ENCODE measurements at places on chromosomes 3 and 15. TPM values are rescaled to one million over a fixed set of nuclear protein-coding genes. Genes with fewer than 3 reads are reported as not detected.
A peak's percentile ranks its signal among the peaks of the same experiment; 100 is the strongest.

Gene SCAANT1
- total RNA-seq: not detected

Gene FGF12
- 2.1 TPM for total RNA-seq

DNA sequence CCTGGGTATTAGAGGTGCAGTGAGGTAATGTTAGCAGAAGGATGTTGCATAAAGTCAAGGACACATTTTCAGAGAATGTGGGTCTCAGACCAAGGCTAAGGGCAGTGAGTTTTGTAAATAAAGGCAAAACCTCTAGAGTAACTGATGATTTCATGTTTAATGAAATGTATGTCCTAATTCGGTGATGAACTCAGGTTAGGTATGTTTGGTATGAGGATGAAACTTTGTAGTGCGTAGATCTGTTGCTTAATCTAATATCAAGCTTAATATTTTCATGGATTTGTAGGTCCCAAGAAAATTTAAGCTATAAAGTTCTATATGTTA, 3.6 kb downstream of the USP50 start:
- DNase-seq: no peak

DNA sequence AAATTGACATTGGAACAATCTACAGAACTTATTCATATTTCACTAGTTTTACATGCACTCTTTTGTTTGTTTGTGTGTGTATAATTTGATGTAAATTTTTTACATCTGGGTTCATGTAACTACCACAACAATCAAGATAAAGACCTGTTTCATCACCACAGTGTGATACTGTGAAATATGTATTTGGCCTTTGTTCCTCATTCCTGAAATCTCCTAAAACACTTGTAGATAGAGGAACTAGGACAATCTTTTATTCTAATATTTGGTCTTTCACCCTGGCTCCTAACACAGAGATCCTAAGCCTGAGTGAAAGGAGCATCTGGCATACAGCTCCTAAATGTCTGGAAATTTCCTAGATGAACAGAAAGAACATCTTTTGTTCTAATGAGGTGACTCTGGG, 155.0 kb upstream of the GPR149 start:
- DNase-seq: no peak

DNA sequence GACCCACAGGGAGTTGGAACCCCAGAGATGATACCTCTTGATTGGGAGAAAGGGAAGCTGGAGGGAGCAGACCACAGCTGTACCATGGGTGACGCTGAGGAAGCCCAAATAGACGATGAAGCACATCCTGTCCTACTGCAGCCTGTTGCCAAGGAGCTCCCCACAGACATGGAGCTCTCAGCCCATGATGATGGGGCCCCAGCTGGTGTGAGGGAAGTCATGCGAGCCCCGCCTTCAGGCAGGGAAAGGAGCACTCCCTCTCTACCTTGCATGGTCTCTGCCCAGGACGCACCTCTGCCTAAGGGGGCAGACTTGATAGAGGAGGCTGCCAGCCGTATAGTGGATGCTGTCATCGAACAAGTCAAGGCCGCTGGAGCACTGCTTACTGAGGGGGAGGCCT, 201.1 kb downstream of the AKAP13 start:
- DNase-seq: no peak

DNA sequence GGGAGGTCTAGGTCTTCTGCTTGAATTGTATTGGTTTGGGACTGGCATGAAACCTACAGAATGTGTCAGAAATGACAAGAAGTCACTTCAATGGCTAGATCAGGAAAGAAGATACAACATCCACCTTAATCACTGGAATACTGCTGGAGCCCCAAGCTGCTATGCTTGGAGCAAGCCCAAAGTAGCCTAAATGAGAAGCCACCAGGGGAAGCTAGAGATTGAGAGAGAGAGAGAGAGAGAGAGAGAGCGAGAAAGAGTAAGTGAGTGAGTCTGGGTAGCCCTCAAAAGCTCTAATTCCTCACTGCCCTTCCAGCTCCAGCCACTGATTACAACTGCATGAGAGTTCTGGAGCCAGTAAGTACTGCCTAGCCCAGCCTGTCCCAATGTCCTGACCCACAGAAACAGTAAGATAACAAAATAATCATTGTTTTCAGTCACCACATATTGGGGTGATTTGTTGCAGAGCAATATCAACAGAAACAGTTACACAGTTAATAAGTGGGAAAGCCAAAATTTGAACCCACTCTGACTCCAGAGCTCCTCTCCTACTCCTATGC, 529.2 kb upstream of the GOLIM4 start:
- DNase-seq: no peak

Gene TKT
- 273 TPM for total RNA-seq

Gene C3orf49
- not detected for total RNA-seq

DNA sequence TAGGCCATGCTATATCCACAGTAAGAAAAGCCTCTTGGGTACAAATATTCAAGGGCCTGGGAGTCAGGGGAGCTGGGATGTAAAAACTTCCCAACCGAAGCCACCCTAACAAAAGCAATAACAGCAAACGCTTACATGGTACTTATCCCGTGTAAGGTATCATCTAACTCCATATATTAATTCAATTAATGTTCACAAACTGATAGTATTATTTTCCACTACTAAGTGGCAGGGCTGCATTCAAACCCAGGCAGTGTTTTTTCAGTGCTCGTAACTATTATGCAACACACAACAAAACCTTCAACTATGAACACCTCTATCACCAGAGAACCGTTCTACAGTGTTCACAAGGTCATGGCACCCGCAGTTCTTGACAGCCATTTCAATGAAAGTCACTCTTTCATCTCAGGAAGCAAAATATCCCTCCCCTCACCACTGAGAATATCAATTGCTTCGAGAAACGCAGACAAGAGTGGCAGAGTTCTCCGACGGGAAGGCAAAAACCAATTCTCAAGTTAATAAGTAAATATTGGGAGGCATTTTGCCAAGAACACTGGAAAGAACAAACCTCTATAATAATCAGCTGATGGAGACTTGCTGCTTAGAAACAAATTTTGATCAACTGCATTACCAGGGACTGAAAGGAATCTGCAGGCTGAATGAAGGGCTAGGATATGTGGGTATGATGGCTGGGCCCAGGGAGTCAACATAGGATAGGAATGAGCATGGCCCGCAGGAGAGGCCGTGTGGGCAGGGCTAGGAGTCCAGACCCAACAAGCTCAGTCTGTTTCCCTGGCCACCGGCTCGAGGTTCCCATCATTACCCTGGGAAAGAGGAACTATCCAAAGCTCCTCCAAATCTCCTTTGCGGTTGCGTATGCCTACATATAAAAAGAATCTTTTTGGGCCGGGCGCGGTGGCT, 72.3 kb downstream of the XXYLT1 start:
- DNase-seq: no peak

Gene ARHGEF26
- 20.2 TPM for total RNA-seq

DNA sequence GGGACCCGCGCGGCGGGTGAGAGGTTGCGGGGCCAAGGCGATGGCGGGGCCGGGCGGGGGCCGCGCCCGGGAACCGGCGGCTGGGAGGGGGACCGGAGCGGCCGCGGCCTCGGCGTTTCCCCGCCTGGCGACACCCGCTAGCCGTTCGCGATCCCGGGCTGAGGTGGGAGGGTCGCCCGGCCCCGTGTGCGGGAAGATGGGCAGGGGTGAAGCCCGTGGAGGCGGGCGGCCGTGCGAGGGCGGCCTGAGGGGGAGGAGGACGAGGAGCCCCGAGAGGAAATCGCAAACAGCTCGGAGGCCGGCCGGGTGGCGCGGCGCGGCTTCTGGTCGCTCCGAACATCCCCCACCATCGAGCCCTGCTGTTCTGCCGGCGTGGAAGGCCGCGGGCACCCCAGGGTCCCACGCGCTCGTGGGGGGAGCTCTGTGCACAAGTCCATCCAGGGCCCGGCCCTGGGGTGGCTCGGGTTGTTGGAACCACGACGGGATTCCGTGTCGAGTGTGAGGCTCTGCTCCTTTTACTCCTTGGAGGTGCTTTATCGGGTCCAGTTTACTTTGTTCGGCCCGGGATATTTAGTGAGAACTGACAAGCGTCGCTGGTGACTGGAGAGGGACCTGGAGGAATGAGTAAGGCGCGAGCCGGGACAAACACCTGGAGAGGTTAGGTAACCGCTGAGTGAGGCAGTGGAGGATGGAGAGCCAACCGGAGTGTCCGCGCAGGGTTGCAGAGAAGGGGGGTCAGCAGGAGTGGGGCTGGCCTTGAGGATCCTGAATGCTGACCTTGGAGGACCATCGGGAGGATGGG, 728 bp downstream of the CRTC3 start:
- DNase-seq: peak; percentile 47

Gene CLDN16
- total RNA-seq: not detected

DNA sequence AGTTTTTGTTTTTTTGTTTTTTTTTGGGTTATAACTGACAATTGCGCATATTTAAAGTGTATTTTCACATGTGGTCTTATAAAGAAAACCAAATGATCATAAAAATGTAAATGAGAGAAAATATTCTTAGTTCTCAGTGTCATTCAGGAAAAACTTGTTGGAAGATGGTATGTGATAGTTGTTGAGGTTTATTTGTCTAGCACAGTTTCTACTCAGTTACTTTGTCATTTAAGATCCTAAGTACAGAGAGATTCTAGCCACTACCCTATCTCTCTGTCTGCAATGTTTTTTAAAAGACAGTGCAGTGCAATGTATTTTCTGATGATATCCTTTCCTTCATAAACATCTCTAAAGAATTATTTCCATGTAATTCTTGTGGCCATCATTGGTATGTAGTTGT, 46.1 kb downstream of the AKAP13 start:
- DNase-seq: no peak

GRCh38 chr15:85473455-85473854, 93.1 kb downstream of the AKAP13 start:
- DNase-seq: no peak

DNA sequence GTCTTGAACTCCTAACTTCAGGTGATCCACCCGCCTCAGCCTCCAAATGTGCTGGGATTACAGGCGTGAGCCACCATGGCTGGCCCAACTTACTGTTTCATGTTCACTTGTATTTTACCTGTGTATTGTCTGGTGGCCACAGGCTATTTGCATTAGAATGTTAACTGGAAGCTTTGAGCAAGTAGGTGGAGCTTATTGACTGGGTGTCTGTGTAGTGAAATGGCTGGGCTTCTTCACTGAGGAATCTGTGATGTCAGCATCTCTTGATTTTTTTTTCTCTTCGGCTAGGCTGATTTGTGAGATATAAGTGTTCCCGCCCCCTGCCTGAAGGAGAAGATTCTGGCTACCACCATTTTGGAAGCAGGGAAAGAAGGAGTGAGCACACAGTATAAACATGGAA, 237.8 kb upstream of the PEX5L start:
- no peak for DNase-seq

GRCh38 chr3:116476691-116477090, 31.4 kb upstream of the LSAMP start:
- no peak for DNase-seq

Gene EIF2B5
- 37.3 TPM for total RNA-seq

GRCh38 chr15:100614336-100614735, 11.9 kb downstream of the ASB7 start:
- no peak for DNase-seq

DNA sequence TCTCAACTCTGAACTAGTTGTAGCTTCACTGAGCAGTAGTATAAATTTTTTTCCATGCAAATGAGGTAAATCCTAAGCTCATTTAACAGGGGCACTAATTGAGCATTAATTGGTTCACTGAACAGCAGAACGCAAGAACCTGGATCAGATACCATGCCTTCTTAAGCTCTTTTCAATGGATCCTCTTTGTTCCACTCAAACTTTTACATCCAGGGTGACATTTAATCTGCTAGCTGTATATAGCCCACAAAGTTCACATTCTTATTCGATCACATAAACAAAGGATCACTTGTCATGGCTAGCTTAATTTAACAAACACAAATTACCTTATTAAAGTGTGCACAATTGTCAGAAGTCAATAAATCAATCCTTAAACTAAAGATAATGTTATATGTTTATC, 281.6 kb downstream of the CNTN6 start:
- no peak for DNase-seq

Gene FBLN2
- total RNA-seq: 663 TPM

Gene CNOT10
- total RNA-seq: 37.9 TPM

GRCh38 chr15:94105760-94106159, 125.6 kb upstream of the MCTP2 start:
- no peak for DNase-seq

- DNase-seq: no peak
Measured at GRCh38 chr3:142724682-142725356, 985 bp downstream of the TRPC1 start.

Gene C2CD4A
- total RNA-seq: not detected

GRCh38 chr3:45988804-45989203, 6.8 kb downstream of the FYCO1 start:
- DNase-seq: no peak

Gene COLQ
- 1.9 TPM for total RNA-seq

- DNase-seq: no peak
Measured at GRCh38 chr3:40576396-40576795, 51.6 kb downstream of the ZNF621 start.

- no peak for DNase-seq
Measured at GRCh38 chr15:62946940-62947339, 95.6 kb upstream of the TPM1 start.

DNA sequence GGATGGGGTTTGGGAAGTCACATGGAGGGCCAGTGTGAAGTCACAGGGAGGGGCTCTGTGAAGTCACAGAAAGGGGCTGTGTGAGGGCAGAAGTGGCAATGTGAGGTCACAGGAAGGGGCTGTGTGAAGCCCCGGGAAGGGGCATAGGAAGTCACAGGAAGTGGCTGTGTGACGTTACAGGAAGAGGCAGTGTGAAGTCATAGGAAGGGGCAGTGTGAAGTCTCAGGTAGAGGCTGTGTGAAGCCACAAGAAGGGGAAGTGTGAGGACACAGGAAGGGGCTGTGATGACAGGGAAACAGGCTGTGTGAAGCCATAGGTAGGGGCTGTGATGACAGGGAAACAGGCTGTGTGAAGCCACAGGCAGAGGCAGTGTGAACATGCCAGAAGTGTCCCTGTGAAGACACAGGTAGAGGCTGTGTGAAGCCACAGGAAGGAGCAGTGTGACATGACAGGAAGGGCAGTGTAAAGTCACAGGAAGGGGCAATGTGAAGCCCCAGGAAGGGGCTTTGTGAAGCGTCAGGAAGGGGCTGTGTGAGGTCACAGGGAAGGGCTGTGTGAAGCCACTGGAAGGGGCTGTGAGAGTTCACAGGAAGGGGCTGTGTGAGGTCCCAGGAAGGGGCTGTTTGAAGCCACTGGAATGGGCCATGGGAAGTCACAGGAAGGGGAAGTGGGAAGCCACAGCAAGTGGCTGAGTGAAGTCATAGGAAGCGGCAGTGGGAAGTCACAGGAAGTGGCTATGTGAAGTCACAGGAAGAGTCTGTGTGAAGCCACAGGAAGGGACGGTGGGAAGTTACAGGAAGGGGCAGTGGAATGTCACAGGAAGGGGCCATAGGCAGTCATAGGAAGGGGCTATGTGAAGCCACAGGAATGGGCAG, 37.1 kb downstream of the GASK1A start:
- DNase-seq: no peak

DNA sequence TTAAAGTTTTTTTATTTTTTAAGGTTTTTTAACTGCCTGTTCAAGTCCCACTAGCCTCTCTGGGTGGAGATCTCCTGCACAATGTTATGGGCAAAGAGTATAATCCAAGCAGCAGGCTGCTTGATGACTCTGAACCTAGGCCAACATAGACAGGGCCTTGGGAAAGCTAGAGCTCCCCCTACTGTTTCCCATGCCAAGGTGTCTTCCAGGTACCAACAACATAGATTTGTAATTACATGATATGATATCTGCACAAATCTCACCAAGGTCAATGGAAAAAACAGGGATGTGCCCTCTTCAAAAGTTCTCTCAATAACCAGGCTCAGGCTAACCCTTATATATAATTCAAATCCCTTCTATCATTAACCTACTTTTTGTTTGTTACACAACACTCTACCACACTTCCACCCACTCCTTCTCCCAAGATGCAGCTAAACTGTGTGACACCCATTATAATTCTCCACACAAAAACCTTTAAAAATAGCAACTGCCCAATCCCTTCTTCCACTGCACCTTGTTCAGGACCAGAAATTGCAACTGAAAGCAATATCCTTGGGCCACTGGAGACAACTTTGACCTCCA, 43.8 kb downstream of the RBM15B start:
- no peak for DNase-seq

All from breast epithelium (tissue), 4 donors.